ENCODE measurements at places on chromosomes 6 and 20.

- no peak for DNase-seq
Observed at GRCh38 chr6:47651505-47651944, 46.9 kb upstream of the ADGRF4 start.

DNA sequence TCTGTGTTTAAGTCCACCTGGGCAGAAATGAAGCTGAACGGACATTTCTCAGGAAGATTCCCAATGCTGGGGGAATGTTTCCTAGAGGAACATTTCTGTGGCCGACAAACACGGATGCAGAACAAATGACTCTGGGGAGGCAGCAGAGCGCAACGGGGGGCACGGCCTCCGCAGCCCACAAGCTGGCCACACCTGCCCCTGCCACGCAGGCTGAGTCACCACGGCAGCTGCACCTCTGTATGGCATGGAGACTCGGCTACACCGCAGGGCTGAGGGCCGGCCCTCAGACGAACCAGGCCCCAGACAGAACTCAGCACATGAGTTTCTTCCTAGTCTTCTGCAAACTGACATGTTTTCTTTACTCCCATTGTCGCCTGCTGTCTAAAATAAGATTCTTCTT lies 10.0 kb upstream of the PRR18 start:
- no peak for DNase-seq

DNA sequence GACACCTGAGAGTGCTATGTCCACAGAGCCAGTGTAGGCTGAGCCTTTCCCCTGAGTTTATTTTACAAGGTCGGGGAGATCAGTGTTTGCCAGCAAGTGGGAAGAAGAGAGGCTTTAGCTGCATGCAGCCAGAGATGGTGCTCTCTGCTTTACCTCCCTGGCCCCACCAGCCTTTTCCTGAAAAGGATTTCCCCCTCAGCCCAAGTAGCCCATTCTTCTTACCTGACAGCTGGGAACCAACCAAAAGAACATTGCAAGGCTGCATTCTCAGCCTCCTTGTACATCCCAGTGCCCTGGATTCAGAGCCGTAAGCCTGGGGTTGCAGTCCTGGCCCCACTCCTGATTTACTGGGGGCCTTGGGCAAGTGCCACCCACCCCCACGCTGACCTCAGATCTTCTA lies 16.9 kb downstream of the SNPH start:
- DNase-seq, result no peak

- no peak for DNase-seq
Observed at GRCh38 chr20:63014710-63015109, 7.9 kb upstream of the BHLHE23 start.

- no peak for DNase-seq
Observed at GRCh38 chr6:121436960-121437850, 1.8 kb downstream of the GJA1 start.

- no peak for DNase-seq
Observed at GRCh38 chr6:142395768-142396231, 94.0 kb downstream of the ADGRG6 start.

GRCh38 chr6:63355632-63356031 lies 35.8 kb upstream of the LGSN start:
- no peak for DNase-seq

DNA sequence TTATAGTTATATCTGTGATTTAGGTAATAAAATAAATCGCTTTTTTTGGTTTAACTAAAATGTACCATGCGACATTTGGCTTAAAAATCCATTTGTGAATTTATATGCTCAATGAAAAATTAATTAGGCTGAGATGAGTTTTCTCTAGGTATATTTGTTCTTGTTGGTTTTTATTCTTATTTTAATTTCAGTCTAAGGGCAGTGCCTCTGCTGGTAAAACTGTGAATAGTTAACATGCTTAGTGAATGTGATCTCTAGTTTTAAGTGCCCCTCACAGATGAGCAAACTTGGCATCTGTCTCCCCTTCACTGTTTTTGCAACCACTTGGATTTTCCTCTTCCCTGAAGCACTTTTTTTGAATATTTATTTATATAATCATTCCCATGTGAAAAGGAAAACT lies 822.7 kb downstream of the GRIK2 start:
- no peak for DNase-seq

GRCh38 chr20:40521962-40522361 lies 167.1 kb downstream of the MAFB start:
- DNase-seq, result no peak

DNA sequence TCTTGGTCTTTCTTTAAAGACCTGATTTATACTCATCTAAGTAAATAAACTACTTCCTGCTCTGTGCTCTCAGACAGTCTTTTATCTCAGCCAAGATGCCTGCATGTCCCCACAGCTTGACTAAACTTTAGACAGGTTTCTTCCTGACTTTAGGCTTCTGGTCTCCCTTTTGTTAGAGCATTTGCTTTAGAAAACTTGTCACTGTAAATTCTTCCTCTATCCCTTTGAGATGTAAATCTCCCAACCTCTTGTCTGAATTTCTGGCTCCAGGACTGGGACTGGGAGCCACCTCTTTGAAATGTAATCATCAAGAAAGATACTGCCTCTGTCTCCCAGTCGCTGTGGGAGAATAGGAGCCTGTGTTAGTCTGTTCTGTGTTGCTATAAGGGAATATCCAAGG lies 739.9 kb downstream of the C6orf118 start:
- DNase-seq, result no peak

DNA sequence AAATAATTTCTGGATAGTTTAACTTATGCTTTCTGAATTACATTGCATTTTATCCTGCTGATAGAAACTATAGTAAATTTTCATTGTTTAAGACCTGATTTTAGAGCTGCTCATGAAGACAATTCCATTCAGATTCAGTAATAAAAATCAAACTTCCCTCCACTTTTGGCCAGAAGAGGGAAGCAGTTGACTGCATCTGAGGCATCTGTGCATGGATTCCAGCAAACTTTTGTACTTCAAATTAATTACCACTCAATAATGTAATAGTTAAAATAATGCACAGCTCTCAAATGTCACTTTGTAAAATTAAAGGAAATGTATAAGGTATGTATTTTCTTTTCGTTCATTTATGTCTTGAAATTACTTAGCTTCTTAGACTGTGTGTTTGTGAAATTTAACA lies 64.2 kb upstream of the SLC35B3 start:
- DNase-seq, result no peak
